ENCODE measurements at places on chromosomes 12 and 14.
A peak's percentile ranks its signal among the peaks of the same experiment; 100 is the strongest.

- DNase-seq: no peak
These were observed 59.4 kb downstream of the MYRFL start for GRCh38 chr12:69884386-69884785.

DNA sequence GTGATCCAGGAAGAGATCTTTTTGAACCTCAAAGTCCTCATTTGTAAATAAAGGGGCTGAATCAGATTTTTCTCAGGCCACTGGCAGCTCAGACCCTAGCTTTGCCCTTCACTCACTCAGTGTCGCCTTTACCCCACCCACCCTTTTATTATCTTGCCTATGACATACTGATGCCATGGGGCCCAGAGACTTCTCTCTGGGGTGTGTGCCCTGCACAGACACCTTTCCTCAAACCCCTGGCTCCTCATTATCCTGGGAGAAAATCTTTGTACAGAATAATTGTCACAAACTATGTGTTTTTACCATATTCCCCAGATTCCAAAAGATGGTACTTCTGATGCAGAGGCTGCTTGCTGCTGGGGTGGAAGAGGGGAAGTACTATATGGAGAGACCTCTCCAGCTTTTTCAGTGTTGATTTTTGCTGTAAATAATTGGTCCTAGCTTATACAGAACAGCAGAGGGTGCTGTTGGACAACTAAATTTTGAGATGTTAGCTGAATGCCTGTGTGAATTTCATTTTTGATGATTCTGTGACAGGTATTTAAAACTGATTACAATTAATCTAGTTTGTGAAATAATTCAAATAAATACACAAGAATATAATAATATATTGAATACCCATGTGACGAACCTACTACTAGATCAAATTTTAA, 53.9 kb upstream of the DCD start:
- peak; percentile 45 for DNase-seq

GRCh38 chr12:94771741-94772140, 121.4 kb upstream of the TMCC3 start:
- no peak for DNase-seq

- DNase-seq: peak; percentile 40
These were observed 1.3 kb downstream of the RASSF3 start for GRCh38 chr12:64611341-64612284.

DNA sequence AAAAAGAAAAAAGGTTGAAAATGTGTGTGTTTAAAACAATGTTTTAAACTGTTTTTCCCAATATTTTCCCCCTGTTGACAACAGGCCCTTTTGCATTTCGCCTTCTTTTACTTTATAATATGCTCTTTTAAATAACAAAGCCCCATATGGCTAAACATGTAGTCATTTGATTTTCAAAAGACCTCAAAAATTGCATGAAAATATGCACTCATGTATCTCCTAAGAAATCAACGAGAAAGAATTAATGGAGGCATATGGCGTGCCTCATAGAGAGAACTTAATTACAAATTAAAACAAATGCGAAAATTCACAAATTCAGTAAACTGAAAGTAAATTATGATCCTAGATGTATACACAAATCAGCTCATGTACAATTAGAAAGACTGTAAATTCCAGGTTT, 202.6 kb upstream of the FOXN3 start:
- DNase-seq: no peak

GRCh38 chr14:64843548-64843947, 36.2 kb downstream of the SPTB start:
- no peak for DNase-seq

DNA sequence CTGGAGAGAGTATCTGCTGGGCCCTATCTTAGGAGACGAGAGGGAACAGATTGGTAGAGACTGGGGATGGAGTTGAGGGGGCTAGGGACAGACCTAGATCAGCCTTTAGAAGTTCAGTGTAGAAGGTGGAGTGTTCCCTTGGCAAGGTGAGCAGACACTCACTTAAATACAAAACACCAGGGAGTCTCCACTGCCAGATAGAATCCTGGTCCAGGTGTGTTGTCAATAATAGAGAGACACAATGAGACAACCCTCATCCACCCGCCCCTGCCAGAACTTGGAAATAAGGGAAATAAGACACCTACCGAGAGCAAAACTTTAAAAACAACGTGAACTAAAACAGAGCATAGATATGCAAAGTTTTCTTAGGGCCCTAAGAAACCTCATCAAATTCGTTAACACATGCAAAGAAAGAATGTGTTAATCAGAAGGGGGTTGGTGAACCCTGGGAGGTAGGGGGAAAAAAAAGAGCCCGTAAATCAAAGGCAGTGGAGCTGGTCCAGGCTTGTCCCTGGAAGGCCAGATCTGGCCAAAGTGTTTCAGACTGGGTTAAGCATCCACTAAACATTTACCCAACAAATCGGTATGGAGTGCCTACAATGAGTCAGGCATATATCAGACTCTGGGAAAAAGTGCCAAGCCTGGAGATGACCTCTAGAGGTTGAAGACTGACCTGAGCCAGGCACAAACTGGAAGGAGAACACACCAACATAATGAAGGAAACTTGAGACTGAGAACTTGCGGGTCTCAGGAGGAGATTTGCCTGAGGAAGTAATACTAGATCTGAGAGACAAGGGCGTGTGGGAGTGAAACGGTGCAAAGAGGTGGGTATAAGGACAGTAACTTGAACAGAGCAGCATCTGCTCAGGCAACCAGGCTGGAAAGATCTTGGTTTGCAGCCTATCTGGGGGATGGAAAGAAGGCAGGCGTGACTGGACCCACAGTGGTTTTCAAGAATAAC, 37.0 kb upstream of the OTX2 start:
- no peak for DNase-seq

DNA sequence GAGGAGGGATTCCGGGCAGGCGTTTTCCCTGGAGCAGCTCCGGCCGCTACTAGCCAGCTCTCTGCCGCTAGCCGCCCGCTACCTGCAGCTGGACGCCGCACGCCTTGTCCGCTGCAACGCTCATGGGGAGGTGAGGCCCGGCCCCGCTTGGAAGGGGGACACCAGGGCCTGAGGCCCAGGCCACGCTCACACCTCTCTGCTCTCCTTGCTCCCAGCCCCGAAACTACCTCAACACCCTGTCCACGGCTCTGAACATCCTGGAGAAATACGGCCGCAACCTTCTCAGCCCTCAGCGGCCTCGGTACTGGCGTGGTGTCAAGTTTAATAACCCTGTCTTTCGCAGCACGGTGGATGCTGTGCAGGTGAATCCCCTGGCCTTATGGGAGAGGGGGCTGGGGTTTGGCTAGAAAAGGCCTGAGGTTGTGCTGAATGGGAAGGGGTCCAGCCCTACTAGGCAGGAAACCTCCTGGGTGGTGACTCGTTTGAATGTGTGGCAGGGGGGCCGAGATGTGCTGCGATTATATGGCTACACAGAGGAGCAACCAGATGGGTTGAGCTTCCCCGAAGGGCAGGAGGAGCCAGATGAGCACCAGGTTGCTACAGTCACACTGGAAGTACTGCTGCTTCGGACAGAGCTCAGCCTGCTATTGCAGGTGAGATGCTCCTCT, 597 bp downstream of the RNF31 start:
- DNase-seq: no peak

DNA sequence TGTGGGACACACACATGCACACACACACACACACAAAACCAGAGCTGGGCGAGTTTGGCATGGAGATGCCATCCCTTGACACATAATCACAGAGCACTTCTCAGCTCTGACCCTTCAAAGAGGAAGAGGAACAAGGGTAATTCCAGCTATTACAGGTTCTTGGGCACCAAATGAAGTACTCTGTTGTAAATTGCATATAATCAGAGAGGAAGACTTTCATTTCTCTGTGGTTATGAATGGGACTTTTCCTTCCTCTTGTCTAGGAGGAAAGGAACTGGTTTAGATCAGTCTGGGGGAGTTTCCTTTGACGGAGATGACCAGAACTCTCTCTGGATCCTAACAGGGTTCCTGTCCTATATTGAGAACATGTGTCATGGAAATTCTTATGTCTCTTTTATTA, 26.4 kb upstream of the FGF6 start:
- no peak for DNase-seq

DNA sequence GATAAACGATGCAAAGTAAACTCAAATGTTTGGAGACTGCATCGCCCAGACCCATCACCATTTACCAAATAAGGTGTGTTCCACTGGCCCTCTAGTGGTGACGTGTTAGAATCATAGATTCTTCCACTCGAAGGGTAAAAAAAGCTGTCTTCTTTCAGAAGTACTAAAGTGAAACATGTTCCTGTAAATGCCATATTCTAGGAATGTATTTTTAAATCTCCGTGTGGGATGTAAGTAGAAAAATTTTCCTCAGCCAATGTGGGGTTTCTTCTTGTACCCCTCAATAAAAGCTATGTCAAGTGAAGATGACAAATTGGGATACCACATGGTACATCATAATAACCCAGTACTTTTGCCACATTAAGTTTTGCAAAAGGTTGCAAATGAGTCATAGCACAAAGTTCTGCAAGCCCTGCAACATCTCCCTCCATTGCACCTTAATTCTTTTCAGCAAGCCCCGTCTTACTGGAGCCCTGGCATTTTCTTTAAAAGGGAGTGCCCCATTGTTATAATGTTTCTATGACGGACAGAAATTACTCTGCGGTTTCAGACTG, 100.8 kb downstream of the CCER1 start:
- peak; percentile 33 for DNase-seq

GRCh38 chr12:54437697-54438096, 18.6 kb upstream of the ITGA5 start:
- DNase-seq: no peak

DNA sequence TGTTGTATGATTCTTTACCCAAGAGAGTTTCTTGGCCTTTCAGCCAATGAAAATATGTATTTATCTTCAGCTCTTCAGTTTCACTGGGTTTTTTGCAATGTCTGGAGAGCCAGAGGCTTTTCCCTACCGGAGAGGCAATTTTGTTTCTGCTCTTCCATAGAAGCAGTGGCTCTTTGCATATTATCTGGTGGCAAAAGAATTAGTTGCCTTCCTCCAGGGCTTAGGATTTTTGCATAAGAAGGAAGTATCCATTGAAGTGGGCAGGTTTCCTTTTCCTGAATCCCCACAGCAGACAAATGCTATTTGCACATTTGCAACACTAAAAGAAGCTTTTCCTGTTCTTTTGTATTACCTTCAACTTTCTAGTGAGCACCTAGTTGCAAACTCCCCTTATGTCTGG, 75.2 kb downstream of the NTS start:
- DNase-seq: no peak

GRCh38 chr14:100416921-100417860, 94.1 kb downstream of the SLC25A47 start:
- peak; percentile 95 for DNase-seq

DNA sequence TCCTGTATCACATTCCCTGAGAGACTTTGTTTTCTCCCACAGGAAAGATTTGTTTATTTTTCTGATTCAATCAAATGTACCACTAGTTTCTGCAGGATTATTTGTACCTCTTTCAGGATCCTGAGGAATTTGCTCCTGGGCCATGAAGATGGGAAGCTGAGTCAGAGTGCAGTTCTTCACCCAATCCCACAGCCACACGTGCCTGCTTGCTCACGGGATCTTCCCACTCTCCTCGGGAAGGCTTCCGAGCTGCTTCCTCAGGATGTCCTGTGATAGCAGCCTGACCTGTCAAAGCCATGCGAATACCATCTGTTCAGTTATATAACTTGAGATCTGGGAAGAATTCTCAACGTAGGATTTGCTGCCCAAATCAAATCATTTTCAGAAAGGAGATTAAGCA, 41.8 kb upstream of the HIF1A start:
- DNase-seq: peak; percentile 64

- DNase-seq: no peak
These were observed 76.8 kb upstream of the PLEKHA5 start for GRCh38 chr12:19052689-19053088.

DNA sequence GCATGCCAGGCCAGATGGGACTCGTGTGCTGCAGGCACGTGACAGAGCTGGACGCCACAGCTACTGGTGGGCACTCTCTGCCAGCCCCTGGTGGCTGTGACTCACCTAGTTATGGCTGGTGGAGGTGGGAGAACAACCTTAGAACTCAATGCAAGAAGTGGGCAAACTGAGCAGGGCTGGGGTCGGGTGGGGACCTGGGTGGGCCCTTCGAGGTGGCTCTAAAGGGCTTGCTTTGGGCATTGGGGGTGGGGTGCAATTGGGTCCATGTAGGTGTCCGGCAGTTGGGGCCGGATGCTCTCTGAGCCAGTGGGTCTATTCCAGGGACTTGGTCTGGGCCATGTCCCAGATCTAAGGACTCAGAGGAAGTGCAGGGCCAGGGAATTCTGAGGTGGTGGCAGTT, 5.1 kb upstream of the SERPINA12 start:
- DNase-seq: no peak

DNA sequence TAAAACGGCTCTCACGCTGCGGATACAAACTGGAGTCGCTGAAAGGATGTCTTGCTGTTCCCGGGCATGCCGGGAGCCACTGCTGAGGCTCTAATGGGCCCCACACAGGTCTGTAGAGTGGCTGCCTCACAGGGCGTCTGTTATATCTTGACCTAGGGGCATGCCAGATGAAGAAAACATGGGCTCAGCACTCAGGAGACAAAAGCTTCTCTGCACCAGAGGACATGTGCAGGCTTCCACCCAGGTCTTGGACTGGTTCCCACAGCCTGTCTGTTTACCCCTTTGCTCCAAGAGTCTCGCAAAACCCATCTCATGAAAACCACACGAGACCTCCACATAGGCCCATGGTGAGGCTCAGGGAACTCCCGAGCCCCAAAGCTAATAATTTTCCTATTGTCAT, 134.2 kb downstream of the RPS29 start:
- DNase-seq: no peak

DNA sequence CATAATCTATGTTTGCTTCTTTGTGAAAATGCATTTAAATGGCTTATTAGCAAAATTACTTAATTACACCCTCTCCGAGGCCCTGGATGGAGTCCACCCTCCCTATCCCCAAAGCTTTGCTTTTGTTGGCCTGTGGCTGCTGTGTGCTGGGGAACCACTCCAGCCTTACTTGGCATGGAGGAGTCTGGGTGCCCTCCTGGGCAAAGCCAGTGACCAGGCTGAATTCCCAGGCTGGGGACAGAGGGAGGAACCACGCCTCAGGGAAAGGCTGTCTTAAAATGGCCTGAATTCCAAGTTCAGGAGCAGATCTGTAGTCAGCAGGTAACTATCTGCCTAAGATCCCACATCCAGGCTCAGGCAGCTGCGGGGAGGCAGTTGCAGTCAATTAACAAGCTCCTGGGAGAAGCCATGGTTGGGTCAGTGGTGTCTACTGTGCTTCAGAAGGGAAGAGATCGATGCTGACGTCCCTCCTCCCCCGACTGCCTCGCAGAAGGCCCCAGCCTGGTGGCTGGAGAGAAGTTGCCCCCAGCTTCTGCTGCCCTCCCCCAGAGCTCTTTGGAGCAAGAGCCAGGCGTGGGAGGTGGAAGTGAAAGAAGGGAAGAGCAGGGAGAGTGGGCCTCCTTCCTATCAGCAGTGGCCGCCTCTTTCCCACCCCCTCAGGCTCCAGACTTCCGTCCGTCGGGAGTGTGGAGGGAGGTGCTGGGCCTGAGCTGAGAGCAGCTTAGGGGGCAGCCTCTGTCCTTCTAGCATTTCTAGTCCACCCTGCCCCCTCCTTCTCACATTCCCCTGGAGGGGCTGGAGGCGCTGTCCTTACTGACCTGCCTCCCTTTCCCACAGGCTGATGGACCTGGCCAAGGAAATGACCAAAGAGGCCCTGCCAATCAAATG, 11.3 kb downstream of the VASH1 start:
- DNase-seq: no peak
